CD4-positive, alpha-beta T cell treated with Interleukin-10 for 1 hour (primary cell): ENCODE measurements at places on chromosomes 12 and 14.

GRCh38 chr12:6791931-6792520, 2.7 kb downstream of the CD4 start:
- DNase-seq = no peak

DNA sequence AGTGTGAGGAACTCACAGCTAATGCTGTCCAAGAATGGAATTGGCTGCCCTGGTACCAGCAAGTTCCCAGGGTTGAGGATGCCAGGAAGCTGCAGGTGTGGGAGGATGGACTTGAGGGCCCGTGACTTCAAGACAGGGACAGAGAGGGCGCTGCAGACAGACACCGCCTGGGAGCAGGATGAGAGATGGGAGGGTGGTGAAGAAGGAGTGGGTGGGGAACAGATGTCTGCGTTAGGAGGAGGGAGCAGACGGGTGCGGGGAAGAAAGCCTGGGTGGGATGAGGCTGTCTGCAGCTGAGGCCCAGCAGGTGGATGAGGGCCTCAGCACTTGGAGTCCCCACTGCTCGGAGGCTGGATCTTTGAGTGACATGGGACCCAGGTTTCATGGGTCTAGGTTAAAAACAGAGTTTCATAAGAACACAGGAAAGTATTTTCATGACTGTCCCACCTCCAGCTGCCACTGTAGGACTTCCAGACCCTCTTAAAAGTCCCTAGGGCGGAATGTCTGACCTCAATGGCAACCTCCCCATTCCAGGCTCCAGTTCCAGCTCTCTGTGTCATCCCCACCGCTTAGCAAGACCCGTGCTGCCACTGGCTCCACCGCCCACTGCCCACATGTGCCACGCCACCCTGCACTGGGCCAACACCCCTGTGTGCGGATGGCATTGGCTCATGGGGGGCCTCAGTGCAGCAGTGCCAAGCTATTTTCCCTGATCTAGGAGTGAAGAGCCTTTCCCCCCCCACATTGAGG, 70.3 kb upstream of the SCN8A start:
- no peak for DNase-seq

- no peak for DNase-seq
Observed at GRCh38 chr14:81400202-81400678, at the start of gene STON2. STON2 (minus strand) TSS chr14:81400324; CDS start chr14:81398382, 1,942 bp downstream.

DNA sequence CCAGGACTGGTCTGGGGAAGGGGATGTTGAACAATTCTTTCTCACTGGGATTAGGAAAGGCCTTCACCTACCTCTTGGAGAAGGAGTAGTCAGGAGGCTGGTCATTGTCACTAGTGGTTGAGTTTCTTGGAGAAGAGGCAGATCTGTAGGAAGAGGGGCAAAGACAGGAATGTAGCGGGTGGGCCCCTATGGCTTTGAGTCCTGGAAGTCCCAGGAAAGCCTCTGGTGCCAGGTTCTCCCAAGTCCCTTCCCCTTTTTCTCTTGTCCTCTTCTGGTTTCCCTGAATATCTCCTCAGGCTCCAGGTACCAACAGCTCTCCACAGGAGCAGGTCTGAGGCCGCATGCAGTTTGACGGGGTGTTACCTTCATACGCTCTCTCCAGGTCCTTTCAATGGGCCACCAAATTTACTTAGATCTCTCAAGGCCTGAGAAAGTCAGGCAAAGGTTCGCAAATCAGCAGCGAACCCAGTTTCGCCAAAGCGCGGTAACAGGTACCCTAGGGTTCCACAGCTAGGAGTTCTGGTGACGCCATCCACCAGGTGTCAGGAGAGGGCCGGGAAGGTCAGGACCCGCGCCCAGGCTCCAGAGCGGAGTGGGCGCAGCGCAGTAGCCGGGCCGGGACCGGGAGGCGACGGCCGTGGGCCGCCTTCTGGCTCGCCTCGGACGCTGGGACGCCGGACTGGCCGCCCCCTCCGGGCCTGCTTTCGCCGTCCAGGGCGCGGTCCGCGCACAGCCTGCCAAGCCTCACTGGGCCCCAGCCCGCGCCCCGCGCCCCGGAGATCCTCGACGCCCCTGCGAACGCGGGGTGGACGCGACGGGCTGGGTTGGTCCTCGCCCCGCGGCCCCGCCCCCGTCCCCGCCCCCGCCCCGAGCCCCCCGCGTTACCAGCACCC, 795 bp downstream of the SMAGP start:
- DNase-seq = peak; percentile 70

DNA sequence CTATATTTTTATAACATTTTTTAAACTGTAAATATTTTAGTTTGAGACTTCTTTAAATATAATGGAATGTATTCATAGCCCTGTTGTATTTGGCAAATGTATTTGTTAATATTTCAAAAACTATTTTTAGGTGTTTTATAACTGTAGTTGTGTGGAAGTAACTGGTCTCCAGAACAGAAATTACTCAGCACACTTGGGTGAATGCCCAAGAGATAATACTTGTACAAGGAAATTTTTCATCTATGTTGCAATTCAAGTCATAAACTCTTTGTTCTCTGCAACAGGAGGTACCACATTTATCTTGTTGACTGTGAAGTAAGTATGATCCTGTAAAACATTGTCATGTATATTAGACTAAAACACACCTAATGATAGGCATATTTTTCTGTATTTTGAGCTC, 72.8 kb downstream of the SLCO1B3 start:
- no peak for DNase-seq

- DNase-seq = no peak
Observed at GRCh38 chr12:48414021-48414420, 58.3 kb upstream of the ANP32D start.

- no peak for DNase-seq
Observed at GRCh38 chr12:18640321-18640955, 97.4 kb downstream of the PLCZ1 start.

- no peak for DNase-seq
Observed at GRCh38 chr12:126936181-126936851, 1330.7 kb upstream of the TMEM132C start.

DNA sequence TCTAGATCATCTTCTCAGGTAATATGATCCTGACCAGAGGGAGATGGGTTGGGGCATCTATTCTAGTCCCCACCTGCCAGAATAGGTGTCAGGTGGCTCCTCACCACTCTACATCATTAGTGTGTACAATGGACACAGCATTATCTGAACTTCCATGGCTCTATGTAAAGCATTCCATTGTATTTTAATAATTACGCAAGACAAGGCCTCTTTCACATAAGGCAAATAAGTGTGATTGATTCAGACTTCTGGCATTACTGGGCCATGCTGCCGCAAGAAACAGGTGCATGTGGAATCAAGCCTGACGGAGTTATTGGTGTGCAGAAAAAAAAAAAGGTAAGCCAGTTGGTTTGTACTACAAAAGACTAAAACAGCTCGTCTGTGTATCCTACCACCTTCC, 3.1 kb upstream of the DDHD1 start:
- DNase-seq = no peak

DNA sequence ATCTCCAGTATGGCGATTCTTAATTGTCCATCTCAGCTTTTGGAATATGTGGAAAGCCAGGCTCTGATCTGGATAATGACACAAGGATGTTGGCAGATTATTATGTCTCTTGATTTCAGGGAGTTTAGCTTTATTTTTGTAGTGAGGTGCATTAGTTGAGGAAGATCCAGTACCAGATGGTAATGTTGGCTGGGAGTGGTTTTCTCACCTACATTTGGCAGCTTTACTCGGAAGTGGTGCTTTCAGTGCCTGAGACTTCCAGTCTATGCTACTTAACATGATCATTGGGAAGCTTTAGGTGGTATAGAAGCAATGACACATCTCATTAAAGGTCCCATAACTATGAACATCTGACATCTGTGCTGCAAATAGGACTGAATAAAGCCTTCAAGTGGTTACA, 7.5 kb downstream of the SLC15A5 start:
- no peak for DNase-seq

DNA sequence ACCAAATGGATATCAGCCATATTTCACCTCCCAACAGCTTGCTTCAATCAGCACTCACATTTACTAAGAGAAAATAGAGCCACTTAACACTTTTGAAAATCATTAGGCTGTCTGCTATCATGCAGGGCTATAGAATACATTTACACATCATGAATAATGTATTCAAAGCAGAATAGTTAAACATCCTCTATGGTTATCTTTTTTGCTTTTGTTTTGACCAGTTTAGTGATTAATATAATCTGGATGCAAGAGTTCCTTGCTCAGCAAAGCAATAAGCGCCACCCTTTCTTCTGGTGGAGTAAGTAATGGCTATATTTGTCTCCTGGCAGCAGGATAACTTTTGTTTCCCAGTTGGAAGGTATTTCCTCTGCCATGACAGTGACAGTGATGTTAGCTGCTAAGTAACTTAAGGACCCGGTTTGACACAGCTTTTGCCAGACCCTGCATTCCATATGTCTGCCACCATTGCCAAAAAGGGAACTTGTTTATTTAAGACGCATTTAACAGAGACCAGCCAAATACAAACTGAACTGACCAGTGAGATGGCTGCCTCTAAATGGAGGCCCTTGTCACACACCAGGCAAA, 70.3 kb upstream of the NR2C1 start:
- DNase-seq = no peak

- DNase-seq = no peak
Observed at GRCh38 chr12:114406316-114406983, 506 bp upstream of the TBX5 start.

DNA sequence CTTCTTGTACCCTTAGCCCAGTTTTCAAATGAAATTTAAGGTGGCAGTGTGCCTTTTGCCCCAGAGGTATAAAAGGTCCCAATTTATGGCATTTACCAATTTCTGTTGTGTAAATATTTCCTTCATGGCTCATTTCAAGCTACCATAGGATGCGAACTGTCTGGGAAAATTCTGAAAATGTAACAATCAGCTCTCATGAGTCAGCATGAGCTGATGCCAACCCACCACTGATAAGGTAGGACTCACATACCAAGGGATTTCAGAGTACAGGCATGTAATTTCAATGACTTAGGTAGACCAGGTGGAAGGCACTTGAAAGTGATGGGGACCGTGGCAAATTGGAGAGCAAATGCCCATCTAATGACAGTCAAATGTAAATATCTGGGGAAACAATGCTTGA, 169.5 kb downstream of the TTC8 start:
- DNase-seq = no peak

GRCh38 chr12:31750747-31751039, 21.9 kb upstream of the AMN1 start:
- no peak for DNase-seq
